ENCODE measurements at places on chromosomes 13 and 19.

DNA sequence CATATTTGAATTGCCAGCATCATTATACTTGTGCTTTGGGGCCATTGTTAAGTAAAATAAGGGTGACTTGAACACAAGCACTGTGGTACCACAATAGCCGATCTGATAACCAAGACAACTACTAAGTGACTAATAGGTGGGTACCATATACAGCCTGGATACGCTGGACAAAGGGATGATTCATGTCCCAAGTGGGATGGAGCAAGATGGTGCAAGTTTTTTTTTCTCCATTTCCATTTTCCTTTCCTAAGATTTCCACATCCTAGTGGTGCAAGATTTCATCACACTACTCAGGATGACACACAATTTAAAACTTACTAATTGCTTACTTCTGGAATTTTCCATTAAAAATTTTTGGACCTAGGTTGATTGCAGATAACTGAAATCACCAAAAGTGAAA, 15.1 kb downstream of the BRCA2 start:
- no peak for DNase-seq

DNA sequence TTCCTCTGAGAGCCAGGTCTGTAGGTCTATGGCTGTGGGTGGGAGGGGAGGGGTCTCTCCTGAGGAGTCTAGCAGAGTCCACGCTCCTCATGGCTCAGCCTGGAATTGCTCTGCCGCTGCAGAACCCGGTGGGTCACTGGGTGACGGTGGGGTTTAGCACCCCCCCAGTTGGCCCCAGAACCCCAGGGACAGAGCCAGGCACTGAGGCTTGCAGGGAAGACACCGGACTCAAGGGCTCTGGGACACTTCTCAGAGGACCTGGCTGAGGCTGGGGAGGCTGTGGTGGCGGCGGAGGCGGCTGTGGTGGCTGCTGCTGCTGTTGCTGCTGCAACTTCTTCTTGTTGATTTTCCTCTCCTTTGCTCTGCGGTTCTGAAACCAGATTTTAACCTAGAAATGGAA, 6.1 kb downstream of the CDX2 start:
- DNase-seq, result no peak

DNA sequence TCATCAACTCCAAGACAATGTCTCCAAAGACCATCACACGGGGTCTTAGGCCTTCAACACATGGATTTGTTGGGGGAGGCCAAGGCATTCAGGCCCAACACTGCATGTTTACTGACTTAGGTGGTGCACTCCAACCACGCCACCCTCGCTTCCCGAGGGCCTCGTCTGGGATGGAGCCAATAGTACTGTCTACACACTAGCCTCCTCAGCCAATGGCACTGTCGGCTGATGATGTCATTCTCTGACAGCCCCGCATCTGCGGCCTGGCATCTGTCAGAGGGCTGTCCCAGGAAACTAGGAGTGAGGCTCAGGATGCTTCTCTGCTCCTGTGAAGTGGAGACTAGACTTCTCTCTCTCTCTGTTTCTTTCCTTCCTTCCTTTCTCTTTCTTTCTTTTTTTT, 96.6 kb downstream of the TEX26 start:
- DNase-seq, result no peak

- DNase-seq, result no peak
Observed at GRCh38 chr19:2129486-2129885, 21.9 kb downstream of the AP3D1 start.

- DNase-seq, result no peak
Observed at GRCh38 chr19:3431760-3432397, 48.4 kb downstream of the SMIM24 start.

- no peak for DNase-seq
Observed at GRCh38 chr19:44671400-44671799, at the start of gene CEACAM19. Gene CEACAM19 (plus strand): TSS chr19:44671482. CDS start chr19:44671932, 450 bp downstream.

Data from kidney epithelial cell (primary cell).